ENCODE measurements at places on chromosomes 5 and 9.

DNA sequence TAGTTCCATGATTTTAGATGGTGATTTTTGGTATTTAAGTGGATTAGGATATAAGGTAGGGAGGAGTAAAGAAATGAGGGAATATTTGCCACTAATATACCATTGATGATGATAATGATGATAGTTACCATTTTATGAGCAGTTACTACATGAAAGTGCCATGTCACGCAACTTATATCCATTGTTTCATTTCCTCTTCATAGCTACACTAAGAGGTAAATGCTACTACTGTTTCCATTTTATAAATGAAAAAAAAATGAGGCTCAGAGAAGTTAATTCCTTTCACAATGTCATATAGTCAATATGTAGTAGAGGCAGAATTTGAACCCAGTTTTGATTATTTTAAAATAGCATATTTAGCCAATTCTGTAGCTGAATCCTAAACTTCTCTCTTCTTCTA lies 112.2 kb upstream of the ADRA1B start:
- DNase-seq = no peak

DNA sequence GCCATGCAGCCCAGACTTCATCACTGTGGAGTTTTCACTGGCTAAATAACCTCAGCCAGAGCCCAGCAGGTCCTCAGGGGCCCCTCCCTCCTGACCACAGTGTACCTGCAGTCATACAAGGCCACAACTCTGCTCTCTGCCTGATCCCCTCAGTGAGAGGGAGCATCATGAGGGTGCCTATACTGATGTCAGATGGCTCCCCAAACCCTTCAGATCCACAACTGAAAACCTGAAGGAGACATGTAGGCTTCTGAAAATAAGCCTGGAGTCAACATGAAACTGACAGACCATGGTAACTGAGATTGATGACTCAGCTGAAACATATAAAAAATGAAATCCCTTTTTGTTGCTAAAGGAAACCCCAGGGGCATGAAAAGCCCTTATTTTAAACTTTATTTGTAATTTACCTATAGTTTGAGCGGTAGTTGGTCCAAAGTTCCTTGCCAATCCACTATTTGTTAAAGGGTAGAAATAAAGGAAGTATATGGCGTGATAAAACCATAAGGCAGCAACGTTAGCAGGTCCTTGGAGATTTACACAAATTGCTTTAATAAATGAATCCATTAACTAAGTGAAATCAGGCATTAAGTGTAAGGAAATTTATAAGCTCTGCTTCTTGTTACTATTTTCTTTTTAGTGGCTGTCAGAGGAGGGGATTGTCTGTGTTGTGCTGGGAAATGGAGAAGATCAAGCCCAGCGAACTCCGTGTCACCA lies 68.3 kb downstream of the FGF1 start:
- DNase-seq = peak; percentile 33

DNA sequence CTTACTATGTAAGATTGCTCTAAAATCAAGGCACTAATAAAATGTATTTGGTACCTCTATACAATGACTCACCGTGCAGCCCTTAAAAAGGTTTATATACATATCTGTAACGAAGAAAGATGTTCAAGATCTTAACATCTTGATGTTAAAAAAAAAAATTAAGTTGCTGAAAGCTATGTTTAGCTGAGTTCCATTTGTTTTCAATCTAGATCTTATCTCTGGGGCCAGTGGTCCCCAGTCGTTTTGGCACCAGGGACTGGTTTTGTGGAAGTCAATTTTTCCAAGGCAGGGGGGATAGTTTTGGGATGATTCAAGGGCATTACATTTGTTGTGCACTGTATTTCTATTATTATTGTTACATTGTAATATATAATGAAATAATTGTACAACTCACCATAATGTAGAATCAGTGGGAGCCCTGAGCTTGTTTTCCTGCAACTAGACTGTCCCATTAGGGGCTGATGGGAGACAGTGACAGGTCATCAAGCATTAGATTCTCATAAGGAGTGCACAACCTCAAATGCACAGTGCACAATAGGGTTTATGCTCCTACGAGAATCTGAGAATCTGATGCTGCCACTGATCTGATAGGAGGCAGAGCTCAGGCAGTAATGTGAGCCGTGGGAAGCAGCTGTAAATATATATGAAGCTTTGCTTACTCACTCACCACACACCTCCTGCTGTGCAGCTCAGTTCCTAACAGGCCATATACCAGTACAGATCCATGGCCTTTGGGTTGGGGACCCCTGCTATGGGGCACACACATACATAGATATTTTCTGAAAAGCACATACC lies 27.6 kb upstream of the TSLP start:
- DNase-seq = no peak

DNA sequence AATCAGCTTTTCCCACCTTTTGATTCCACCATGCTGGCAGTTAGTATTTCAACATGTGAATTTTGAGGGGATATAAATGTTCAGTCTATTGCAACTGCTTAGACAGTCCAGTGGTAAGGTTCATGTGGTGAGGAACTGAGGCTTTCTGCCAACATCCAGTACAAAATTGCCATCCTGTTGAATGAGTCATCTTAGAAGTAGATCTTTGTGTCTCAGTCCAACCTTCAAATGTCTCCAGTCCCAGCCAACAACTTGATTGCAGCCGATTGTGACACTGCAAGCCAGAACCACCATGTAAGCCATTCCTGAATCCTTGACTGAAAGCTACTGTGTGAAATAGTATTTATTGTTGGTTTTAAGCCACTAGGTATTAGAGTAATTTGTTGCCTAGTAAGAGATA lies 331.5 kb upstream of the GRIN3A start:
- no peak for DNase-seq

- DNase-seq = no peak
Measured at GRCh38 chr5:168874713-168875380, 295.7 kb upstream of the PANK3 start.

DNA sequence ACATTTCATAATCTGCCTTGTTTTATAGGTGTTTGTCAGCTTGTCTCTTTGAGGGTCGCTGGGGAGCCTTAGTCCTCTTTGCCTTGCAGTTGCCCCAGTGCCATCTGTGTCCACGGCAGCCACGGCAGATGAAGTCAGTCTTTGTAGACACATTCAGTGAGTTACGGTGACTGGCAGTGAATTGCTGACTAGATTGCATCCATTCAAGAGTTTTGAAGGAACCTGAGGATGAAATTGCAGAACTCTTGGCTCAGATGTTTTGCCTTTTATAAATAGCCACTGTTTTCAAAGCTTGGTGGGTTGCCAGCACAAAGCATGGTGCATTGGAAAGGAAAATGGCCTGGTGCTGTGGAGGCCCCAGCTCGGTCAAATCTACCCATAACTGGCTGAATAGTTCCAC lies 125.6 kb downstream of the TRIO start:
- DNase-seq = no peak

- no peak for DNase-seq
Measured at GRCh38 chr9:27398982-27399653, 102.2 kb upstream of the EQTN start.

DNA sequence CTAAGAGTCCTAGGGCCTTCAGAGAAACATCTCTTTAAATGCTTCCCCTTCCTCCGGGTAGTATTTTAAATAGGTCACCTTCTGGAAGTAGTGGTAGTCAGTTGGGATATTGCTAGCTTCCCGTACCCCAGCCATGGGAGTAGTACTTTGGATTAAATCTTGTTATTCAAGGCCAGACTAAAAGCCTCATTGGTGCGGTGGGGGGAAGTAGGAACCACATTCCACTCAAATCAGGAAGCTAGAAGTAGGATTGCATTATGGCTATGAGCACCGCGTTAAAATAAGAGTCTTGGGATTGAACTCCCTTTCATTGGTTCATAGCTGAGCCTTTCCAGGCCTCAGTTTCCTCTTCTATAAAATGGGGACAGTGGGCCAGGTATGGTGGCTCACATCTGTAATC lies 6.7 kb downstream of the KCNIP1 start:
- DNase-seq = no peak

GRCh38 chr5:154524859-154525258 lies 46.8 kb upstream of the HAND1 start:
- no peak for DNase-seq

- no peak for DNase-seq
Measured at GRCh38 chr5:142689081-142689480, 3.2 kb upstream of the FGF1 start.

DNA sequence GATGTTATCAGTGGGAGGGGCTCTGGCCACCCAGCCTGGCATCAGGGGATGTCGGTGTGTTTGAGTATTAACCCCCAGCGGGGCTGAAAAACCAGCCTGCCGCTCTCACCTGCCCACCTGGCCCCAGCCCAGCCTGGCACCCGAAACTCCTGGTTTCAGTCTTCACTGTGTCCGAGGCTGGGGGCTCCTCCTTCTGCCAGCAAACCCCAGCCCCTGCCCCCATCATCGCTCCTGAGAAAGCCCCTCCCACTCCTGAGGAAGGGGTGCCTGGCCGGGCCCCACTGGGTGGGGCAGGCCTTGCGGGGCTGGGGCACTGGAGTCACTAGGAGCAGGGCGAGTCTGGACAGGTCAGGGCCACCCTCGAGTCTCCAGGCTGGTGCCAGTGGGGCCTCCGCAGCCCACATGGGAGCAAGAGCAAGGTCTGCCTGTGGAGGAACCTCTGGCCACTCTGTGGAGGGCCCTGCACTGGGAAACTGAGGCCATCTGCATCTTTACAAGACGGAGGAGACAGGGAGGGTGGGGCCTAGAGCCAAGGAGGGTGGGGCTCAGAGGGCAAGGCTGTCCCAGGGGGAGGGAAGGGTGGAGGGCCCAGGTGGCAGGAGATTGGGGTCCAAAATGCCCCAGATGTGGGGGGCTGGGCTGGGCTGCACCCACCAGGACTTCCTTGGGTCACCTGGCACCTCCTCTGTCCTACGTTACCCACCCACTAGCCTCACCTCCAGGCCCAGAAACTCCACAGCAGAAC lies 51.5 kb upstream of the NOTCH1 start:
- no peak for DNase-seq
